Heart right ventricle (tissue), 16 donors: ENCODE measurements at places on chromosomes 7 and 10. TPM values are rescaled to one million over a fixed set of nuclear protein-coding genes. Genes with fewer than 3 reads are reported as not detected.

Gene POLR2J
- 228 TPM for polyA plus RNA-seq

Gene SPDYE8
- not detected for polyA plus RNA-seq

DNA sequence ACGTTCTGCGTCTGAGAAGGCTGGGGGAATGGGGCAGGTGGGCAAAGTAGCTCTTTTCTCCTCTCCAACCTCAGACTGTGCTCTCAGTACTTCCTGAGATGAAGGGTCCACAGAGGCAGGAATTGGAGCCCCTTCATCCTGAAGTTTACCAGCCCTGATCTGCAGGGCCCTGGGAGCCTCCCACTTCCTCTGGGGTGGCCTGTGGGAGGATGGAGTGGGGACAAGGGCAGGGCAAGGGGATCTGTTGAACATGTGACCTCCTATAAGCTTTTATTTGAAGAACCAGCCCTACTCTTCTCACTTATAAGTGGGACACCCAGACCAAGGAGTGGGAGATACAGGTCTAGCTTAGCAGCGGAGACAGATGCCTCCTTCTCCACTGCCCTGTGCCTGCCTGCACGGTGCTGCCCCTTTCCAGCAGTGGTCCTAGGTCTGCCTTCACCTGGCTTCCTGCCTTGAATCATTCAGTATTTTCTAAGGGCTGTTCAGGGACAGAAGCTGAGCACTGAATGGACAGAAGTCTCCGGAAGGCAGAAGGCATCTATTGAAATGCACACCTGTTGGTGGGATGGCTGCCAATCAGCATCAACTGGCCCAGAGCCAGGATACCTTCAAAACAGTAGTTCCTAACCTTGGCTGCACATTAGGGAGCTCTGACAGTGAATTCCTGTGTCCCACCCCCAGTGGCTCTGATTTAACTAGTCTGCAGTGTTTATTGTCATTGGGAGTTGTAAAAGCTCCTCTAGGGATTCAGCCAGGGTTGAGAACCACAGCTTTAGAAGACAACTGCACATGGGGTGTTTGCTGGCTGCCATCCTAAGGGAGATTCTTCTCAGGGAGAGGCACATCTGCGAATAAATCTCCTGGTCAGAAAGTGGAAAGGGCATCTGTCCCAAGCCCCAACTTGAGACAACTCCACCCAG is 2.7 kb upstream of the ARHGAP22 start:
- DNase-seq: no peak

GRCh38 chr10:51918440-51918839 is 219.0 kb upstream of the CSTF2T start:
- no peak for DNase-seq

Gene CC2D2B
- polyA plus RNA-seq: 0.14 TPM

DNA sequence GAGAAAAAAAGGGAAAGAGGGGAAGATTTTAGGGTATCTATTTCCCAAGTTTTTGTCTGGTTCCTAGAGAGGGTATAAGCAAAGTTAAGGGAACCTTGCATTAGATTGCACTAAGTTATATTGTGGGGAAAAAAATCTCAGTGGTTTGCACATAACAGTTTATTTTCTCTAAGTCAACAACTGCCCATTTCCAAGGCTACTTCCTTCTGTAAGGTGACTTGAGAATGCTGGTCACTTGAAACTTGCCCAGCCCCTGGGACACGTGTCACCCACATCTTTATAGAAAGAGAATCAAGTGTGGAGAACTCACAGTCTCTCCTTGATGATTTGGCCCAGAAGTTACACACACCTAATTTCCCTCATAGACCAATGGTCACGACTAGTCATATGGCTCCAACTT is 488.6 kb upstream of the PODXL start:
- DNase-seq: no peak

DNA sequence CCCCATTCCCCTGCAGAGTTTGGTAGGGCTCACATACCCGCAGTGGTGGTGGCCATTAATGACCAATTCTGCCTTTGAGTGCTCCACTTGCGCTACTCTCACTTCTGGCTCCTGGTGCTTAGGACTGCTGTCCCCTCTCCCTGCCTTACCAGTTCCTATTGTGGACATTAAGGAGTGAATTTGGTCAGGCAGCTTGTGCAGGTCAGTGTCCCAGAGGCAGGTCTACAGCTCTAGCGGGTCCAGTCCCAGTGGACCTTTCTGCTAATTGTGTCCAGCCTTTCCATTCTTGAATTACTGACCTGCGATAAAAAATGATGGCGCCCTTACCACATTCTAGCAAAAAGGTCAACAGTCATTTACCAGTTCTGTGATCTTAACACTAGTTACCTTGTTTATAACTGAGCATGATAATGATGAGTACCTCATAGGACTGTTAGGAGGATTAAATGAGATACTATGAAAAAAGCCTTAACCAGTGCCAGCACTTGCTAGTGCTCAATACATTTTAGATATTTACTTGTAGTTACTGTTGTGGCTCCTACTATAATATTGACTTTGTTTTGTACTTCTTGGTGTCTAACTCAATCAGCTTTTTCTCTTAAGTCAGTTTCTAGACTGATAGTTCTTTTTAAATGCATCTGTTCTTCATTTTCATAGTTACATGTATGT is 14.1 kb downstream of the ST7 start:
- no peak for DNase-seq

GRCh38 chr7:157683747-157684156 is 346.9 kb downstream of the DNAJB6 start:
- DNase-seq: no peak

Gene PILRA
- polyA plus RNA-seq: 4.2 TPM

- DNase-seq: peak; percentile 73
These were observed at the start of gene HSPA12A for GRCh38 chr10:116742367-116743265. Gene HSPA12A, minus strand, starts transcription at chr10:116742566. Its CDS starts 97 bp downstream, at chr10:116742469.

Gene PALD1
- 4.1 TPM for polyA plus RNA-seq

DNA sequence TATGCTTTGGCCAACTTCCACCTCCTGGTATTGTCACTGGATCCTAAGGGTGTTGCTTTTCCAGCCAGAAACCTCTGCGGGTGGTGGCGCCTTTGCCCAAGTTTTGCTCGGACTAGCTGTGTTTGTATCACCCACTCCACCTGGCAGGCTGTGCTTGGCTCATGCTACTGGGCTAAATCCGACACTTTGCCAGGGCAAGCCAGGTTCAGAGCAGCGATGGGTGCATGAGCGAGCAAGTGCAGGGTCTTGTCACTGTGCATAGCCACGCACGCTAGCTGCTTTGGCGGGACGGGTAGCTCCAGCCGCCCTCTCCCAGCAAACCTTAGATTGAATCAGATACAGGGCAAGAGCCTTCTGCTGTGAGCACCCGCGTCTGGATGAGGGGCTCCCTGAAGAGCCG is 737.5 kb downstream of the PCDH15 start:
- no peak for DNase-seq

GRCh38 chr10:123721441-123722049 is 55.4 kb downstream of the GPR26 start:
- no peak for DNase-seq

Gene C10orf62
- 1.1 TPM for polyA plus RNA-seq

- no peak for DNase-seq
These were observed 87.9 kb downstream of the HIF1AN start for GRCh38 chr10:100623521-100624230.

DNA sequence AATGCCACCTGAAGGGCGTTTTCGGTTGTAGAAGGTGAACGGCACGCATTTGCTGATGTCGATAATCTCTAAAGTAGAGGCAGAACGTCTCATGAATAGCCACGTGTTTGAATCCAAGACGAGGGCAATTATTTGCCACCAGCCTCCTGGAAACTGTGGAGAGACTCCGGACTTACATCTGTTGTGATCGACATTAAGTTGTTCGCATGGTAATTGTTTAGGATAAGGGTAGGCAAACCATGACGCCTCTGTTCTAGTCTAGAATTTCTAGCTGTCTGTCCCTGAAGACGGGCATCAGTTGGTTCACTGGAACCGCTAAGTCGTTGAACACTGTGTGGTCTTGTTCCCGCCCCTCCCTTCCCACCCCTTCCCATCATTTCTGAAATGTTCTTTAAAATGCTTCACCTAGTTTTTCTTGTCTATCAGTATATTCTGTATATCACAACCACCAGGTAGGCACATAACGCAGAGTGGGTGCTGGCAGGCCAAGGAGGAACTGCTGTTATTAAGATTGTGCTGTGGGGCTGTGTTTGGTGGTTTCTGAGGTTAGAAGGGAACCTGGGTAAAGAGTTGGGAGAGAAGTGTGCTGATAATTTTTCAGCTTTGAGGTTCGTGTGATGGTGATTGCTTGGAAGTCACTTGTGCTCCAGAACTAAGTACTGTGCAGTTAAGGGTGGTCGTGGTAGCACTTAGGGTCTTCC is 1.2 kb downstream of the UBE3C start:
- DNase-seq: no peak

DNA sequence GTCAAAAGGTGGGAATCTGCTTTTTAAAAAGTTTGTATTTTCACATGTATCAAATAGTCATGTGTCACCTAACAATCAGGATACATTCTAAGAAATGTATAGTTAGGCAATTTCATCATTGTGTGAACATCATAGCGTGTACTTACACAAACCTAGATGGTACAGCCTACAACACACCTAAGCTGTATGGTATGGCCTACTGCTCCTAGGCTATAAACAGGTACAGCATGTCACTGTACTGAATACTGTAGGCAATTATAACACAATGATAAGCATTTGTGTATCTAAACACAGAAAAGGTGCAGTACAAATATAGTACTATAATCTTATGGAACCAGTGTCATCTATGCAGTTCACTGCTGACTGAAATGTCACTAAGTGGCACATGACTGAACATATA is 17.8 kb downstream of the COA1 start:
- no peak for DNase-seq

Gene SEMA3C
- polyA plus RNA-seq: 16.1 TPM

Gene PAX4
- not detected for polyA plus RNA-seq

- DNase-seq: no peak
These were observed 168.9 kb upstream of the SH2B2 start for GRCh38 chr7:102117743-102118142.

DNA sequence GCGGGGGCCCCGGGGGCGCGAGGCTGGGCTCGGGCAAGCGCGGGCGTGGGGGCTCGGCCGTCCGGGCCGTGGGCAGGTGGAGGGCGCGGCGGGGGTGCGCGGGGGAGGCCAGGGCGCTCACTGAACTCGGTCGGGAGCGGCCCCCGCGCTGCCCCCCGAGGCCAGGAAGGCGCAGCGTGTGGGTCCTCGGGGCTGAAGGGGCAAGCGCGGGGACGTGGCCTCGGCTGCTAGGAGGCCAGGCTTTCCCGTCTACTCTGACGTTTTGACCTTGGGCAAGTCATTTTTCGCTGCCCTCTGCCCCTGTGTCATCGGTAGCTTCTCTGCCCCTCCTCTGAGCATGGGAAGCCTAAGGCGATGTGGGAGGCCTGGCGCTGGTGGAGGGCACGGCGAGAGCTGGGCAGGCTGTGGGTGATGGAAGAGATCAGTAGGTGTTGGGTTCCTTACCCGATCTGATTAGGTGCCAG is 441 bp downstream of the FBH1 start:
- DNase-seq: peak; percentile 30

DNA sequence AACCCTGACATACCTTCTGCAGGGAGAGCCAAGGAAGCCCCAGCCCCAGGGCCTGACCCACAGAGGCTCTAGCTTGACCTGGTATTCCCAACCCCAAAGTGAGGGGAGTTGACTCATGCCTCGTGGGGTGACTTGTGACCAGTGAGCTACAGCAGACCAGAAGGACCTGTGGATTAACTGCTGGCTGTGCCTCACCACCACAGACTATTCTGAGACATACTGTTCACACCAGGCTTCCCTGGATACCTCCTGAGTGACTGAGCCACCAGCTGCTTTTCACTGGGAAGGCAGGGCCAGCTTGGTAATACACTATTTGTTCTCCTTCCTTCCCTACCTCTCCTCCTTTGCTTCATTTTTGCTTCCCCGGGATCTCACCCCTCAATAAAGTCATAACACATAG is 7.3 kb downstream of the PLXNA4 start:
- no peak for DNase-seq

DNA sequence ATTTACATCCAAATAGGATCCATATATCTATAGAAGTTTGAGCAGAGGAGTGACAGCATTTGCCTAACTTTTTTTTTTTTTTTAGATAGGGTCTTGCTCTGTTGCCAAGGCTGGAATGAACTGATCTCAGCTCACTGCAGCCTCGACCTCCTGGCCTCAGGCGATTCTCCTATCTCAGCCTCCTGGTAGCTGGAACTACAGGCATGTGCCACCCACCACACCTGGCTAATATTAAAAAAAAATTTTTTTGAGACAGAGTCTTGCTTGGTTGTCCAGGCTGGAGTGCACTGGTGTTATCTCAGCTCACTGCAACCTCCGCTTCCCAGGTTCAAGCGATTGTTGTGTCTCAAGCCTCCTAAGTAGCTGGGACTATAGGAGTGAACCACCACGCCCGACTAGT is 15.1 kb downstream of the PPIA start:
- no peak for DNase-seq

DNA sequence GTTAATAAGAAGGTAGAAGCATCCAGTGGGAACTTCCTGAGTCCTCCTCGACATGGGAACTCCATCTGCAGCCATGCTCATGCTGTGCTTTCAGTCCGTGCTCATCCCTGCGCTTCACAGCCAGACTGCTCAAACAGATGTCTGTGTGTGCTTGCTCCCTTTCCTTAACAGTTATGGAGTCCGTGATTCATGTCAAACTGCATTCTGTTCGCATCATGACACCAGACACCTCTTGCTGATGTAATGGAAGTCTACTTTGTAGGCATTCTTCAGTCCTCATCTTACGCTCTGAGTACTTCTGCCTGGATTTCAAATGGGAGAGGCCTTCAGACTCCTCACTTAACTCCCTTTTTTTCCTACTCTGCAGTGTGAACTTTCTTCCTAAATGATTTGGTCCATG is 304.9 kb downstream of the SUGCT start:
- DNase-seq: no peak

Gene HABP2
- polyA plus RNA-seq: 0.51 TPM

Gene CPN1
- not detected for polyA plus RNA-seq

DNA sequence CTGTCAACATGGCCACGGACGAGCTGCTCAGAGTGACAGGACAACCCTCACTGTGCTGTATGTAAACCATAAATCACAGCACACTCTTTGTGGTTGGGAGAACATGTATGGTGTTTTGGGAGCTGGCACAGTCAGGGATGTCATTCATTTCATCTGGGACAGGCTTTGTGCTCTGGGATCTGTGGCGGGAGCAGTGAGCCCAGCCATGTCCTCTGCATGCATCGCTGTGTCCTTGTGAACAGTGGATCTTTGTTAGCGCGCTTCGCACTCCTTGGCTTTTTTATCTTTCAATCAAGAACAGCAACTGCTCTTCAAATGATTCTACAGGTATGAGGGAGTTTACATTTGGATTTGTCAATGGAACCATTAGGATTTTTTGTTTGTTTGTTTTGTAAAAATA is 7.1 kb downstream of the CCM2 start:
- DNase-seq: no peak

DNA sequence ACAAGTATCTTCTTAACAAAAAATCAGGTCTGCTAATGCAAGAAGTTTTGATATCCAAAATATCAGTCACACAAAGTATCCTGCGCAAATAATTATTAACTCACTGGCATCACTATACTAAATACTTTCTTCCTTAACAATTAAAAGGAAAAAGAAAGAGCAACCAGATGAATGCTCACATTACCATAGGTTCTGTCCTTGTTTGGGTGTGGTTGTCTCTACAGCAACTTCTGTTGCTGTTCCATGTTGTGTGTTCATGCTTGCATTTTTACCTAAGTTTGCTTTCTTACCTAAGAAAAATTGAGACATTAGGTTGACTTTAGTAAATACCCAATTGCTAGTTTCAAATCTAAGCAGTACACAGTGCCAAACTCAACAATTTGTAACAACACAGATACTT is 32.5 kb downstream of the FZD9 start:
- DNase-seq: no peak

GRCh38 chr10:95414016-95414830 is 123.4 kb upstream of the PDLIM1 start:
- DNase-seq: peak; percentile 52

Gene SAP25
- polyA plus RNA-seq: 0.88 TPM

Gene SFTPA1
- polyA plus RNA-seq: 0.28 TPM

Gene SYCE1
- not detected for polyA plus RNA-seq
